ENCODE measurements at places on chromosomes 4 and X.

DNA sequence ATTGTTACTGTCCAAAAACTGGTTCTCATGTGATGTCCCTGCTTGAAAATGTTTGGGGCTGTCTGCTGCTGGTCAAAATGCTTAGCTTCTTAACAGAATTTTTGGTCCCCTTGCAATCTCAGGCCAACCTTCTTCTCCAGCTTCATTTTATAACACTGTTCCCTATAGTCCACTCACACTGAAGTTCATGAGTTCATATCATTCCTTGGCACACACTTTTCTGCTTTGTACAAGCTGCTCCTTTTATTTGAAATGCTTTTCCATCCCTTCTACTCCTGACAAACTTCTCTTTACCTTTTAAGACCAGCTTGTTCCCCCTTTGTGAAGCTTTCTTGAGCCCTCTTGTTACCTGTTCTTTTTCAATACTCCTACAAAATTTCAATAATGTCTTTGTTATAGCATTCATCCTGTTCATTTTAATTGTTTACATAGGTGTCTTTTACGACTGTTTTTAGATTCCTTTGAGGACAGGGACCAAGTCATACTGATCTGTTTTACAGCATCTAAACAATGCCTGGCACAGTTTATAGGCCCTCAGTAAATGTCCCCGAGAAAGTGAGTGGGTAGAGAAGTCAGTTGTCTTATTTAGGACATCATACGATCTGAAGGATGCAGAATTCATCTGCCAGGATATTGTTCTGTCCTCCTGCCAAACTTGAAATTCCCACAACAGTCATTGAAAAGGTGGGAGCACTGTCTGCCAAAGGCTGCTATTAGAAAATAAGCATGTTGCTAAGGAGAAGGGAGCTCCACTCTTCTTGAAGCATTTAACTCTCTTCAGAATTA, 134.4 kb upstream of the BMPR1B start:
- DNase-seq = no peak

DNA sequence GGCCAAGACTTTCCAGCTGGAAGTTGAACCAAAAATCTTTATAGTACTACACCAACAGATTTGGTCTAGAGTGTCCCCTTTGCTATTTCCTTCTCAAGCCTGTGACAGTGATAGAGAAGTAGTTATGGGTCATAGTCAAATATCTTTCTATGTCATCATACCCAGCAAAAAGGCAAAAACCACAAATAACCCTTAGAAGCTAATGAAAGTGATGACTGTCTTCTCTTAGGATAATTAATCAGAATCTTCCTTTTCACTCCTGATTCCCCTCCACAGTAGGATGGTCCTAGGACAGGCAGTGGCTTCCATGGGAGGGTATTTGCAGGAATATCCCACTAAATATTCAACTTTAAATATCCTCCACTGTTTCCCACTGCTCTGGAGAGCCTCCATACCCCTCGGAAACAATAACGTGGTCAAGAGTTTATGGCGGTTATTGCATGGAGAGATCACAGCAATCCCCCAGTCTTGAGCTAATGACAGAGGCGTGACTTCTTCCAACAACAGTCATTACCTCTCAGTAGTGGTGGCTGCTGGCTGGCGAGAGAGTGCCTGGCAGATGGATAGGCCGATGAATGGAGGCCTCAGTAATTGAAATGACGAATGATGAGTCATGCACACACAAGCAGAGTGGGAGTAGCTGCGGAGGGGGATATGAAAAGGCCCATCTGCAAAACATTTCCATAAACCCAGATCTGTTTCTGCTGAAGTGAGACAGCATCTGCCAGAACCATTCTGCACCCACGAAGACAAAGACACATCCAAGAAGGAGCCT, 154.9 kb downstream of the STK32B start:
- DNase-seq = no peak

DNA sequence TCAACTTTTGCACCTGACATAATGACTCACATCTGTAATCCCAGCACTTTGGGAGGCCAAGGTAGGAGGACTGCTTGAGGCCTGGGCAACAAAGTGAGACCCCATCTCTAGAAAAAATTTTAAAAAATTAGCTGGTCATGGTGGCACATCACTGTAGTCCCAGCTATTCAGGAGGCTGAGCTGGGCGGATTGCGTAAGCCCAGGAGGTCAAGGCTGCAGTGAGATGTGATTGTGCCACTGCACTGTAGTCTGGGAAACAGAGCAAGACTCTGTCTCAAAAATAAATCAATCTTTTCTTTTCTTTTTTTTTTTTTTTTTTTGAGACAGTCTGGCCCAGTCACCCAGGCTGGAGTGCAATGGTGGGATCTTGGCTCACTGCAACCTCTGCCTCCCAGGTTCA, 52.5 kb downstream of the NIPAL1 start:
- DNase-seq = no peak

- DNase-seq = no peak
These were observed 66.9 kb downstream of the STOX2 start for GRCh38 chr4:183971929-183972490.

- DNase-seq = no peak
These were observed 9.4 kb upstream of the TET2 start for GRCh38 chr4:105137121-105137875.

DNA sequence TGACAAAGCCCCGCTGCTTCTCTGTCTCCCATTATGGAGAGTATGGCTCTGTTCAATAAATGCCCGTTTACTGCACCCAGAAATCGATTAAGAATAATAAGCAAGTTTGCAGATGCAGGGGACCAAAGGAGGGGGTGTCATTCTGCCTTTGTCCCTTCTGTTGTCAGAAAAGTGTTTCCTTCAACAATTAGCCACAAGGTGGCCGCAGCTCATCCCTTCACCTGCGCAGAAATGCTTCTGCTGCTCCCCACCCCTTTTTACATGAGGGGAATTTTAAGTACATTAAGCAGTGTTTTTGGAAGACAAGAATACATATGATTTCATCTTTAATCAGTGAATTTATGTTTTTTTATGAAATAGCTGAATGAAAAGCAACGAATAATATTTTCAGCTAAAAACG, 175.6 kb upstream of the ARX start:
- DNase-seq = no peak

DNA sequence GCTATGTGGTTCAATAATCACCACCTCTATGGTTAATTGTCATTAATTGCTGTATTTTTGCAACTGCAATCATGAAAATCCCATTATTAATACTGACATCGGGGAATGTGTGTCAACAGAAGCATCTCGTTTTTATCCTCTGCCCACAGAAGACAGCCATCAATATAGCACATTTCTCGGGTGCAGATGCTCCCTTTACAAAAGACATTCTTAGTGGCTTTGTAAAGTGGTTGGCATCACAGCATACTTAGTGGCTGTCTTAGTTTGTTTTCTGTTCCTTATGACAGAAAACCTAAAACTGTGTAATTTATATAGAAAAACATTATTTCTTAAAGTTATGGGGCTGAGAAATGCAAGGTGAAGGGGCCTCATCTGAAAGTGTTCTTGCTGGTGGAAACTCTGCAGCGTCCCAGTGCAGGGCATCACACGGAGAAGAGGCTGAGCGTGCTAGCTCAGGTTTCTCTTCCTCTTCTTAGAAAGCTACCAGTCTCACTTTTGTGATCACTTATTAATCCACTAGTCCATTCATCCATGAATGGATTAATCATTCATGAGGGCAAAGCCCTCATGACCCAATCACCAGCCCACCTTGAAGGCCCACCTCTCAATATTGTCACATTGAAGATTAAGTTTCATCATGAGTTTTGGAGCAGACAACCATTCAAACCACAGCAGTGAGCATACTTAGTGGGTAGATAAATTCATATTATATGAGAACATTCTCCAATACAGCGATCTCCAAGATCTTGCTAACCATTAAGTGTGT, 1067.7 kb upstream of the PABPC4L start:
- no peak for DNase-seq

GRCh38 chr4:76803522-76803921, 94.4 kb downstream of the SOWAHB start:
- DNase-seq = no peak
